GM12891 (cell line): ENCODE measurements at places on chromosomes 4 and X.
A peak's percentile ranks its signal among the peaks of the same experiment; 100 is the strongest.

- DNase-seq: no peak
Observed at GRCh38 chr4:78599931-78600375, 48.4 kb downstream of the ANXA3 start.

- no peak for DNase-seq
Observed at GRCh38 chrX:150308532-150309157, 54.5 kb upstream of the MAMLD1 start.

DNA sequence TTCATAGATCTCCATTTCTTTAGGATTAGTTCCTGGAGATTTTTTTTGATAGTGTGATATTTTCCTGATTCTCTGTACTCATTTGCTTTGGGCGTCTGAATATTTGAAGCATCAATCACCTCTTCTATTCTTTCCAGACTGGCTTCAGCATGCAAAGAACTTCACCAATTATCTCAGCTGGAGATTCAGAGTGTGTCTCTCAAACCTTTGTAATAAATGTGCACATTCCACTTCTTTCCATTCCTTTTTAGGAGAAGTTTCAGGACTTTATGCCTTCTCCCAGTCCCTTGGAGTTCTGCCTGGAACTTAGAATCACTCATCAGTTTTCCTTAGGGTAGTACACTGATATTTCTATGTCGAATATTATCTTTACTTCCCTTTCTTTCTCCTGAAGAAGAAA, 334.8 kb downstream of the TEX13C start:
- no peak for DNase-seq

- DNase-seq: no peak
Observed at GRCh38 chr4:30801876-30802275, 81.7 kb downstream of the PCDH7 start.

GRCh38 chr4:119105605-119106004, 30.0 kb upstream of the MYOZ2 start:
- DNase-seq: no peak

GRCh38 chr4:21989351-21989750, 40.8 kb upstream of the KCNIP4 start:
- DNase-seq: no peak

DNA sequence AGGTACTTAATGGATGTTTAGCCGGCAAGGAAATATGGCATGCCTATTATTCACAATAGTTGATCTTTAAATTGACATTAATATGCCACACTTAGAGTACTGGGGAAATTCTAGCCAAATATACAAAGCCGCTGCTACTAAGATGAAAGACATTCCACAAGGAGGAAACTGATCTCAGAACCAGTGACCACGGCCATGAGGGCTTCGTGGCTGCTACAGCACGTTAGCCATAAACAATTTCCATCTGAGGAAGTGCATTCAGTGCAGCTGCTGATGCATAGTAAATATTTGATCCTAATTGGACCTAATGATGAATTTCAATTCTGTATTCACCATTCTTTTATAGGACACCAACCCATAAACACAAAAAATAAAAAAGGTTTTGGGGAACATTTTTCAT, 59.1 kb downstream of the SORBS2 start:
- DNase-seq: no peak

- peak; percentile 44 for DNase-seq
Observed at GRCh38 chr4:24912252-24913118, at the start of gene CCDC149. CCDC149 (minus strand) TSS chr4:24913042; CDS start chr4:24912864, 178 bp downstream.

GRCh38 chrX:15269618-15270521, at the start of gene ASB9:
ASB9 (minus strand) TSS chrX:15270083; CDS start chrX:15269874, 209 bp downstream.
- no peak for DNase-seq

- no peak for DNase-seq
Observed at GRCh38 chr4:113566015-113566795, 195.3 kb downstream of the CAMK2D start.

- no peak for DNase-seq
Observed at GRCh38 chr4:17168571-17168970, 270.1 kb upstream of the LDB2 start.

DNA sequence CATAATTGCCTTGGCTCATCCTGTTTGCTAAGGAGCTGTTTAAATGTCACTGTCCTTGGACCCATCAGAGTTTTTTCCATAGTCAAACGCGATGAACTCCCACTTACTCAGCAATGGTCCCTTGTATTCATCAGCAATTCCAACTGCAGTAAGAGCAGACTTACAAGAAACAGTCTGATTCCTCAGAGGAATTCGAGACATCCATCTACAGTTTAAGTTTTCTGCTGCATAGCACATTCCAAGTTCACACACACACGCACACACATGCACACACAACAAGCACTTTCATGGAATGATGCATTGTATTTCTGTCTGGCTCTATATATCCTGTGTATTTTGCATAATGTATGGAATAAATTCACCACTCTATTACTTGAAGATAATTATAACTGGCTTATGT, 32.7 kb upstream of the TMEM150C start:
- no peak for DNase-seq

DNA sequence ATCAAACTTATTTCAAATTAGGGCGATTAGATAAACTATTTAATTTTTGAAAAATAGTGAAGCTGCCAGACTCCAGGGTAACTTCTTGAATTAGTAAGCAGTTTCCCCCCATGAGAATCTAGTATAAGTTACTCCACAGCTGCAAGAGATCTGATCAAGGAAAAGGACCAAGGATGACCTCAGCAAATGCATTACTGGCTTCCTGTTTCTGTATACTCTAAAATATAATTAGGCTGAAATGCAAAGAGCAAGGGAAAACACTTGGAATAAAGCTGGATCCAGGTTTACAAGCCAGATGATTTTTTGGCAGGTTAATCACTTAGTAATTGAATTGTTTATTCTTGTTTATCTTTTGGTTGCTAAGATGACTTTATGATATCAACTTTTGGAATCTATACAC, 13.4 kb upstream of the P2RY10 start:
- DNase-seq: no peak

DNA sequence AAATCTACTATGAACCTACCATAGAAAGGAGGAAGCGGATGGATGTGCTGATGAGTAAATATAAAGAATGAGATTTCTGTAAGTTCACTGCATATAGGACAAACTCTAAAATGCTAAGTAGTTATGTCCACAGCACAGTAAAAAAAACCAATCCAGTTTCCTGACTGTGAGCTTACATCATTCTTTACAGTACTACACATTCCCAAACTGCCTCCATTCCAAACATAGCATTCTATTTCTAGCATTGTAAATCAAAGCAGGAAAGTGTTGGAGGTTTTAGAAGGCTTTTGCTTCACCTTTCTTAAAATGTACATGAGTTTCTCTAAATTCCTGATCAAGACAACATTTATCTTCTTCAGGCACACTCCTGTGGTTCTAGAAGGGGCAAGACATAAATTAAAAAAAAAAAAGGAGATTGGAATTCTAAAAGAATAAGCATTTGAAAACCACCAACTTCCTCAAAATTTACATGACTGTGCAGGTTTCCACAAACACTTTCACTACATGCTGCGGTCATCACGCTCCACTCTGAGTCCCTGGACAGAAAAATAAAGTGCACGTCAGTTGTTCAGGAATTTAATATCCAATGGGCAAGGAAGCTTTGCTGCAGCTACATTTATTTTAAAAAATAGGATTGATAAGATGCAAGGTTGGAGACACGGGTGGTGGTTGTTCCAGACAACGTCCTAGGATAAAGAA, 297.6 kb upstream of the STS start:
- no peak for DNase-seq

DNA sequence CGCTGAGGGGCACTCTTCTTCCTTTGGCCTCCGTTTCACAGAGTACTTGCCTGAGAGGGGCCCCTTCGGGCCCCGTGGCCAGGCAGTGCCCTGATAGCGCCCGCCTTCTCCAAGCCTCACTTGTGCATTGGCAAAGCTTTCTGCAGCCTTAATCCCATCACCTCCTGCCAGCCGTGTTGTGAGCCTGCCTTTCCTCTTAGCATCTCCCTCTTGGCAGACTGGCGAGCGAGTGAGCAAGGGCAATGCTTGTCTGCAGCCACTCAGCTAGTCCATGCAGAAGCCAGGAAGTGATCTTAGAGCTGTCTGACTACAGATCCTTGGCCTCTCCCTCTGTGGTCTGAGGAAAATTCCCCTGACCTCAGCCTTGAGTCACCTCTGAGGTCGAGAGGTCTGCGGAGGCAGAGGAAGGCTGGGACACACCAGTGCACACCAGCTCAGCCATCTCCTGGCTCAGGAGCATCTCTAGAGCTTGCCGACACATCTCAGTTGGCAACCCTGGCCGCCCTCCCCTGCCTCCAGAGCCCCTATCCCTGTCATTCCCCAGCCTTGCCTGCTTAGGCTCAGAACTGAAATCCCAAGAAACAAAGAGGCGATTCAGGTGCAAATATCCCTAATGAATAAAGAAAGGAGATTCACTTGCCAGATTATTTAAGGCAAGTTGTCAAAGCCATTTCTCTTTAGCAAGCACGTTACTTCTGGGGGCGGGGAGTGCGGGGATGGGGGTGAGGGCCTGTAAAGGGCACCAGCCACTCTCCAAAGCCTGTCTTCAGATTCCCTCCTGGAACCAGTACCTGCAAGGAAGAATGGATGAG, 143.5 kb upstream of the MAMLD1 start:
- no peak for DNase-seq

DNA sequence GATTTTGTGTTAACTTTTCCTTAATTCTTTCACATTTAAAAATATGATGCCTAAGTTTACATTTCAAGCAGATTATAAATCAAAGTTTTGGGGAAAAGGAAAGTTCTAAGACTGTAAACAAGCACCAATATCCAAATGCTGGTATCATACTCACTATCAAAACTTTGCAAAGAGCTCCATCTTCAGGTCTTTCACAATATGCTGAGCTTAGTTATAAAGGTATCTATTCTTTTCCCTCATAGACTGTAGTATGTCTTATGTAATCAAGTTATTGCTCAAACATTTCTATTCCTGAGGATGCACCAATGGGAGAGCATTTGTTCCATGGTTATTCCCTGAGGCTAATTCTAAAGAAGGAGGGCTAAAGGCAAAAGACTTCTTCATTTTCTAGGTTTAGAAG, 207.9 kb upstream of the FAM241A start:
- no peak for DNase-seq

DNA sequence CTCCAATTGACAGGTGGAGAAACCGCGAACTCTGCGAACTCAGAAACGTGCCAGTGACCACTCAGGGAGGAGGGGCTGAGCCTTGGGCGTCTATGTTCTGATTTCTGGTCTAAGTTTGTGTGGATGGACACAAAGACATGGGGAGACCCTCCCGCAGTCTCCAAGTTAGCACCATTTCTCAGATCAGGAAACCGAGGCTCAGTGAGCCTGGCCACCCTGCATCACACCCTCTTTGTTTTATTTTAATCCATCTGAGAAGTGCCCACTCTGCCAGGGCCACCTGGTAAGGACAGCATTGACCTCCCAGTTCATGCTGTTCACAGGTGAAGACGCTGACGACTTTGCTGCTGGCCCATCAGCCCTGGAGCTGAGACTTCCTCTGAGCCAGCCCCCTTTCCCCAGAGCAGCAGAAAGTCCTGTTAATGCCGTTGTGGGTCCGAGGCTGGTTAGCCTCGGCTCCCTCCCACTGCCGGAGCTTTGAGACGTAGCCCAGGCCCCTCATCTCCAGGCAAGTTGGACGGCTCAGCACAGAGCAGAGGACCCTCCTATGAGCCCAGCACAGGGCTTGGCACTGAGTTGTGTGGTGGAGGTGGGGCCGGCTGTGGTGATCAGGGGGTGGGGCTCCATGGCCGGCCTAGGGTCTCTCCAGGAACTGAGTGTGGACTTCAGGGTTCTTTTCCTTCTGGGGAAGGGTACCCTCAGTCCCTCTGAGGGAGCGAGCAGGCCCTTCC, 43.7 kb downstream of the PSAPL1 start:
- no peak for DNase-seq

DNA sequence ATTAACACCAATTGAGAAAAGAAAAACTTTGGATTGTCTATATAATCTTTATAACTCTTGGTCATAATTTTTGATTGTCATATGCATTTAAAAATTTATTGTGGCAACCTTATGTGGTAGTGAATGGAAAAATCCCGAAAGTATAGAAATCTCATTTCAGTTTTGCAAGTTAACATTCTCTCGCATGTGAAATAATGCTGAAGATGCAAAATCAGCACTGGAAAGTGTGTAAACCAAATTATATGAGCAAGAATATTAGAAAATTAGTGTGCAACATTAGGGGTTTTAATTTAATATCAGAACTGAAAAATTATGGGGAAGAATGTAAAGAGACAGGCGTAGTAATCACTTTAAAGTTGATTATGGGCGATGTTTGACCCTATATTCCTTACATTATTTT, 1472.8 kb downstream of the PCDH7 start:
- DNase-seq: no peak

- DNase-seq: no peak
Observed at GRCh38 chrX:115368876-115369275, 79.4 kb downstream of the LUZP4 start.

DNA sequence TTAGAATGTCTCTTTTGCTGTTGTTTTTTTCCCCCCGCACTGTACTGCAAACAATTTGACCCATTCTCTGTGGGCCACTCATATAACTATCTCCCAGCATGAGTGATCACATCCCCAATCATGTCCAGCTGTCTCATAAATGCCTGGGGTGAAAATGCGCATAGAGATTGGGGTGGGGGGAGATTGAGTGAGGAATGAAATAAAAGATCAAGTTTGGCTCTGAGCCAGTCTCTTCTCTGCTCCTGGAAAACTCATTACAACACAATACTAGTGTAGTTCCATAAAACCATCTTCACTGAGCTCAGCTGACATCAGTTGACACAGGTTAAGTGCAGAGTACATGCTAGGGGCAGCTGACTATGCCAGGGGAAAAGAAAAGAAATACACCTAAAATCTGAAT, 96.9 kb downstream of the EGF start:
- DNase-seq: no peak

DNA sequence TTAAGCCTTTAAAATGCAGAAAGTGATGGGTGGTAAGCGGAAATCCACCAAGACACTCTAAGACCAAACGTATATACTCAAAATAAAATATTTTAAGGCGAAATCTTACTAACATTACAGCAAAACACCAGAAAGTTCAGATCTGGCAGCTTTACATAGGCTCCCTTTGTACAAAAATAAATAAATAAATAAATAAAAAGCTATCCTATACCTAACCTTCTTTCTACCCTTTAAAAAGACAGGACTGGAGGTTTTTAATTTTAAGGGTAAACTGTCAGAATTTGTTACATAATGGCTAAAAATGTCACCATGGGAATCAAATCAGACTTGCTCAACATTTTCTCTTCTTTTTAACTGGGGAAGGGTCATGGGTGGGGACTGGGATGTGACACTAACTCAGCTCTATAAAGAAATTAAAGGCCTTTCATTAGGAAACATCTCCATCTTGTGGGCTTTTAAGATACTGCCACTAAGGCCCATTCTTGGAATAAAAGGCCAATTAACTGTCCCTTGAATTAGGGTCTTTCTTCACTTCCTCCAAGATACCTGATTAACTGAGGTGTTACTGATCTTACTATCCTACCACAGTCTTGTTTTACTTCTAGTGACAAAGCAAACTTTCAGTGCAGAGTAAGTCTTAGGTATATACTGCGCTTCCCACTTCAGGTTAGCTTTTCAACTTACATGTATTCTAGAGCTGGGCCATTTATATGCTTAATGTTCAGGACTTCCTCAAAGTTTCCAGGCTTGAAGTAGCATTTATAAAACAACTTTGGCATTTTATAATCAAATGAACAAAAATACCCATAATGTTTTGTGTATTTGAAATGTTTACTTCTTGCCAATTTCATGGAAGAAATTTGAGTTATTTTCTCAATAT, 13.3 kb downstream of the HNRNPD start:
- DNase-seq: no peak

GRCh38 chrX:154402622-154403127, 4.5 kb downstream of the RPL10 start:
- DNase-seq: no peak

- no peak for DNase-seq
Observed at GRCh38 chr4:39525822-39526690, 1.2 kb downstream of the UGDH start.

- DNase-seq: peak; percentile 1
Observed at GRCh38 chrX:115616943-115617563, 56.1 kb downstream of the PLS3 start.

- no peak for DNase-seq
Observed at GRCh38 chr4:35963974-35964515, 280.3 kb downstream of the ARAP2 start.
